ENCODE measurements at places on chromosomes 12 and 14.

DNA sequence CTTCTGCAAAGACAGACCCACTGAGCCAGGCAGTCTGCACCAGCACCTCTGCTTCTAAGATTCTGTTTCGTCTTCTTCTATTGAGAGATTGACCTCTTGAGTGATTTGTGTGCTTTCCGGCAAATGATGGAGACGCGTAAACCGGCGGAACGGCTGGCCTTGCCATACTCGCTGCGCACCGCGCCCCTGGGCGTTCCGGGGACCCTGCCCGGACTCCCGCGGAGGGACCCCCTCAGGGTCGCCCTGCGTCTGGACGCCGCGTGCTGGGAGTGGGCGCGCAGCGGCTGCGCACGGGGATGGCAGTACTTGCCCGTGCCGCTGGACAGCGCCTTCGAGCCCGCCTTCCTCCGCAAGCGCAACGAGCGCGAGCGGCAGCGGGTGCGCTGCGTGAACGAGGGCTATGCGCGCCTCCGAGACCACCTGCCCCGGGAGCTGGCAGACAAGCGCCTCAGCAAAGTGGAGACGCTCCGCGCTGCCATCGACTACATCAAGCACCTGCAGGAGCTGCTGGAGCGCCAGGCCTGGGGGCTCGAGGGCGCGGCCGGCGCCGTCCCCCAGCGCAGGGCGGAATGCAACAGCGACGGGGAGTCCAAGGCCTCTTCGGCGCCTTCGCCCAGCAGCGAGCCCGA, 703 bp downstream of the ASCL4 start:
- no peak for DNase-seq

DNA sequence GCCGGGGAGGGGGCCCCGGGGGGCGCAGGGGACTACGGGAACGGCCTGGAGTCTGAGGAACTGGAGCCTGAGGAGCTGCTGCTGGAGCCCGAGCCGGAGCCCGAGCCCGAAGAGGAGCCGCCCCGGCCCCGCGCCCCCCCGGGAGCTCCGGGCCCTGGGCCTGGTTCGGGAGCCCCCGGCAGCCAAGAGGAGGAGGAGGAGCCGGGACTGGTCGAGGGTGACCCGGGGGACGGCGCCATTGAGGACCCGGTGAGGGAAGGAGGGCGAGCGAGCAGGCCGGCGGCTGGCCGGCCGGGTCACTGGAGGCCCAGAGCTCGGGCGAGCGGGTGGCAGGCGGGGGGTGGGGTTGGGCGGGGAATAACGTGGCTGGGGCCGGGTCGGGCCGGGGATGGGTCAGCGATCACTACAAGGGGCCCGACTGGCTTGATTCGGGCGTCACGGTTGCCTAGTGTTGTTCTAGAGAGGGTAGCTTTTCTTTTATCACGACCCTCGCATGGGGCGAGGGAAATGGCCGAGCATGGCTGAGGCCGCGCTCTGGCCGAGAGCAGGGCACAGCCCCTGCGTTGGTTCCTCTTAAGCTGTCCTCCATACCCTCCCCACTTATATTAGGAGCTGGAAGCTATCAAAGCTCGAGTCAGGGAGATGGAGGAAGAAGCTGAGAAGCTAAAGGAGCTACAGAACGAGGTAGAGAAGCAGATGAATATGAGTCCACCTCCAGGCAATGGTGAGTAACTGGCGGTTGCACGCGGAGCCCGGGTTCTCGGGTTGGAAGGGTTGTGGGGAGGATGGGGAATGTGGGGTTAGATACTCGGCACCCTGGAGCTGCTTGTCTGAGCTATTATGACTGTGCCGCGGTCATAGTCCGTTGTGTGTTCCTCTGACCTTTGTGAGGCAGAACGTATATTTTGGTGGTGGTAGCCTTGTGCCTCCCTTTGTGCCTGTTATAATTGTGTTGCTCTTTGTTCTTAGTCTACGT, 603 bp downstream of the PABPN1 start:
- DNase-seq, result no peak

DNA sequence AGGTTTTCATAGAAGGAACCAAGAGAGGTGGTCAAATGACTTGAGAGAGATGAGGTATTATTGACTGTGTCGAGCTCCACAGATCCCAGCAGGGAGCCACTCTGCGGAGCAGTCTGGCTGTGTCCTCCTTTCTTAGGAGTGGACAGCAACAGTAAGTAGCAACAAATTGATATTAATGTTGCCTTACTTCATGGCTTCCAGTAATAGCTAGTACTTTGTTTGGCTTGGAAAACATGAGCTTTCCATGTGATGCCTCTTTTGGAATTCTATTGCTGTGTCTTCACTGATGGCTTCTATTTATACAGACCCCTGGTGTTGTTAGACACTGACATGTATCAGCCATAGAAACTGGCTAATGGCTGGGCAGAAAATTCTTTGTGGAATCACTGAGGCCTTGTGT, 531.2 kb upstream of the CCDC196 start:
- DNase-seq, result no peak

GRCh38 chr12:96497855-96498254, 8.5 kb downstream of the CFAP54 start:
- DNase-seq, result no peak

- DNase-seq, result no peak
These were observed 283.1 kb upstream of the FOXG1 start for GRCh38 chr14:28483506-28483905.

GRCh38 chr14:94306047-94306978, 13.2 kb upstream of the SERPINA10 start:
- DNase-seq, result no peak

- no peak for DNase-seq
These were observed 19.4 kb downstream of the RAP1B start for GRCh38 chr12:68630050-68630449.

- no peak for DNase-seq
These were observed 210.2 kb downstream of the PTPRO start for GRCh38 chr12:15532364-15532977.

- no peak for DNase-seq
These were observed 451.3 kb downstream of the ZFP36L1 start for GRCh38 chr14:68341411-68342212.

GRCh38 chr14:102258136-102258535, 46.8 kb downstream of the MOK start:
- DNase-seq, result no peak

- DNase-seq, result no peak
These were observed 18.0 kb upstream of the CMKLR1 start for GRCh38 chr12:108356835-108357806.

GRCh38 chr12:113594967-113595366, 123.3 kb upstream of the LHX5 start:
- DNase-seq, result no peak

DNA sequence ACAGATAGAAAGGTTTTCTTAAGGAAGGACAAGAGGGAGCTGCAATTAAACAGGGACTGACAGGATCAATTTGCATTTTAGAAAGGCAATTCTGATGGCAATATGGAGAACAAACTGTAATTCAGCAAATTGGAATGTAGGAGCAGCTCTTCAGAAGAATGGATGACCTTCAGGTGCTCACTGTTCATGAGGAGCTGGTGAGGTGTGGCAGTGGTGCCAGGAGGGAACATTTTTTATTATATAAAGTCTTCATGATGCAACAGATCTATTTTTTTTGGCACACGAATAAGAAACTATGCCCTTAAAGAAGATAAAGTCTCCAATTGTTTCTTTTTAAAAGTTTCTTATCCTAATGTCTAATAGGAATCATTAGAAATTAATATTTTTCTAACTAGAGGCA, 151.7 kb downstream of the SLC38A4 start:
- DNase-seq, result no peak

DNA sequence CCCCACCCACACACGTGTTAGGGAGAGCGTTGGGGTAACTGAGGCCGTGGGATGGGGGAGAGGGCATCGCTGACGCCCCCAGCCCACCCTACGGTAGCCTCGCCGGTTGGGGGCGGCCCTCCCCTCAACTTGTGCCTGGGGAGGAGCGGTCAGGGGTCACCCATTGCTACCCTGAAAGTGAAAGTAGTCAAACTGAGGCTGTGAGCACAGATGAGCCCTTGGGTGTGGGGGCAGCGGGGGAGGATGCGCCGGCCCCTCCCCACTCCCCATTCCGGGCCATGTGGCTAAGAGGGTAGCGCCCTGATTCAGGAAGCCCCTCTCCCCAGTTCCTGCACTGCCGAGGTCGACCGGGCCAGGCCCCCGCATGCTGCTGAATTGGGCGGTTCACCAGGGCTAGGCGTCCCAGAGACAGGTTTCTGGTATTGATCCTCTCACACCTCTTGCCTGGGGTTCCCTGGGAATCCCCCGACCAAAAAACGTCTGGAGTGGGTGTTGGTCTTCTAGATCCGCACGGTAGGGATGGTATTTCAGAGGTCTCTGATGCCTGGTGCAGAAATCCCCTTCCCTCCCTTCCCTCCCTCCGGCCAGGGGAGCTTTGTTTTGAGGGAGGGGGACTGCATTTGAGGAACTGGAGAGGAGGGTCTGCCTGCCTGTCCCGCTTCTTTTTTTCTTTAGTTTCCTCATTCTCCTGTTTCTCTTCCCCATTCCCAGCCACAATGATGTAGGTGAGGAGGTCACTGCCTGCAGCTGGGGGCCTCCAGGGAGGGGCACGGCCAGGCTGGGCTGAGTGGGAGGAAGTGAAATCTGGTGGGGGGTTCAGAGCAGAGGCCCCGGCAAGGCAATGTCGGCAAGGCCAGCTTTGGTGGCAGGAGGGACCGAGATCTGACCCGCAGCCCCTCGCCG, 1.0 kb downstream of the SH2B3 start:
- DNase-seq, result no peak

GRCh38 chr14:33118668-33119067, 180.0 kb downstream of the NPAS3 start:
- peak; percentile 56 for DNase-seq

DNA sequence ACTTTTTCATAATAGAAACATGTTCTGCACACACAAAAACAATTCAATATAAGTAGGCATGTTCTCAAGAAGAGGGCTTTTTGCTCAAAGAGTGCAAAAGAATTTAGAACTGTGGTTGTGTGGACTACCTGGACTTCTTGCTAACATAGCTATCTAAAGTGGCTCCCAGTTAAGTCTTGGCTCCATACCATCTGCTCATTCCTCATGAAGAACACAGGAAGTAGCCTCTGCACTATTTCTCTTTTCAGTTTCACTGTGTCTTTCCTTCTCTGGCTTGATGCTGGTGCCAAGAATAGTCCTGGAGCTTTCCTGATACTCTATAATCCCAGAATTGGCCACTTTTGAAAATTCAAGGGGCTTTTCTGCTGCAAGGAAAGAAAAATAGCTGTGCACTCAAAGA, 127.4 kb downstream of the CCER1 start:
- no peak for DNase-seq

GRCh38 chr12:31967539-31967938, 8.3 kb downstream of the RESF1 start:
- no peak for DNase-seq

DNA sequence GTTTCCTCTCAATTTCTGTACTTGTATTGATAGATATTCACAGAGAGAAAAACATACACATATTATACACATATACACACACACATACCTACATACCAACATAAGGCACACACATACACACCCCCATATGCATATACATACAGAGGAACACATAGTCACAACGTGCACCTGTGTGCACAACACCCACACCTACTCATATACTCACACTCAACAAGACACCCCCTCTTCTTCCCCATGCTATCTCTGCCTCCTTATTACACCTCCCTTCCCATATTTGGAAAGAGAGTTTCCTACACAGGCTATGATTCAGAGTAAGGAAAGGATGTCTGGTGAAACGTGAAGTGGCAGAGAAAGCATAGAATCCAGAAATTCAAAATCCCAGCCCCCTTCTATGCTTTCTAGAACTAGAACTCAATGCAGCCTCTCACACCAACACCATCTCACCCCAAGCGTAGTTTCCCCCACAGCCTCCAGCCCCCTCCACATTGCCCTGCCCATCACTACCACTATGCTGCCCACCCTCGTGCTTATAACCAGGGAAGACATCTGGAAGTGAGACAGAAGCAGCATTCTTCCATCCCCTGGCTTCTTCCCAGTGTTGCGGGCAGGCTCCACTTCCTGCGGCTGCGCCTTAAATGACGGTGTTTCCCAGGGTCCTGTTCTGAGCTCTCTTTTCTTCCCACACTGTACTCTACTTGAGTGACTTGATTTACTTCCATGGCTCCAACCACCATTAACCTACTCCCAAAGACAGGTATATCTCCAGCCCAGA, 2.4 kb downstream of the RNASE8 start:
- DNase-seq, result no peak

GRCh38 chr14:89477391-89477790, 60.4 kb upstream of the FOXN3 start:
- DNase-seq, result no peak

DNA sequence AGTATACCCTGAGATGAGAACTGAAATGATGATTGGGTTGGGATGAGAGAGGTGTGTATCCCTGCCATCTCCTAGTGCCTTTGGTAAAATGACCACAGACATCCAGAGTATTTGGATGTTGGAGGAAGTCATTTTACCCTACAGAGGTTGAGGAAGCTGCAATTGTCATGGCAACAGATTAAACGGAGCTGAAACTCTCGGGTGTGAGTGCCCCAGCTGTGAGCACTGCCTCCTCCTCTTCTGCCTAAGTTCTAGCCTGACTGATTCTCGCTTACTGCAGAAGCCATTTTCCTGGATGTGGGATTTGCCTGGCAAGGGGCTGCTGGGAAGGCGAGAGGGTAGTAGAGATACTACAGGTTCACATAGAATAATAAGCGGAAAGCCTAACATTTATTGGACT, 10.3 kb upstream of the PPP4R4 start:
- no peak for DNase-seq

DNA sequence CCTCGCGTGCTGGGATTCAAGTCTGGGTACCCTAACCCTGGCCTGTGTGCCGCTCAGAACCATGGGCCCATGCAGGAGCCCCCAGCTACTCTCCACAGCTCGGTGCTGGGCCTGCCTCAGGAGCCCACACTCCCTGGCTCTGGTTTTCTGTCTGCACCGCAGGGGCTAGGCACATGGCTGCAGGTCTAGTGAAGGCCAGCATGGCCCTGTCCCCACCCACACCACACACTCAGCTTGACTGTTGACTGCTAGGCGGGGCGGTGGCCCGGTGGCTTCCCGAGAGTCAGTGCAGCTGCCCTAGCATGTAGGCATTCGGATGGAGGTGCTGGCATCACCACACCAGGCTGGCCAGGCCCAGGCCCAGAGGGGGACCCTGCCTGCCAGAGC, 7.9 kb downstream of the INF2 start:
- no peak for DNase-seq

DNA sequence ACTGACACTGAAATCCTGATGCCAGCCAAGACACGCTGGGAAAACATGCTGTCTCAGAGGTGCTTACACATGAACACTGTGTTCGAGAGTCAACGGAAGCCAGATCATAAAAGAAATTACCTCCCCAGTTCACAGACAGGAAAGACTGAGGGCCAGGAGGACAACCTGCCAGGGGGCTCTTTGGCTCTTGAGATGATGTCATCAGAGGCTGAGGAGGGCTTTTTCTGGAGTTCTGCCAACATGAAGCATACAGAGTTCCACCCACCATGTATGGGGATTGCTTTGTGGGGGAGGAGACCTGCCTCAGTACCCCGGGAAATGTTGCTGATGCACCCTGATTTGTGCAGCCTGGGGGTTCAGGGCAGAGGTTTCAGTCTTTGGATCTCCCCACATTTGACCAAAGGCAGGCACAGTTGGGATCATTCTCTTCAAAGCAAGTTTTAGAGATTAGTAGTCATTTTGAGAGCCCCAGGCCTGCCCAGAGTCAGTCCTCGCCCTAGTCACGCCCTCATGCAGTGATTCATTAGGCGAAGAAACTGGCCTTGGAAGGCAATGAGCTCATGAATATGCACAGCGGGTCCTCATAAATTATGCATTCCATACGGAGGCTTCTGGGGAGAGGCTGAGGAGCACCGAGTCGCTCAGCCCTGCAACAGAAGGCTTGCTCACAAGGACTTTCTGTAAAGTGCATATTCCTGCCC, 34.9 kb upstream of the EML1 start:
- no peak for DNase-seq
